CD4-positive, alpha-beta T cell treated with Interleukin-21 for 1 hour (primary cell): ENCODE measurements at places on chromosomes 6 and 20.

DNA sequence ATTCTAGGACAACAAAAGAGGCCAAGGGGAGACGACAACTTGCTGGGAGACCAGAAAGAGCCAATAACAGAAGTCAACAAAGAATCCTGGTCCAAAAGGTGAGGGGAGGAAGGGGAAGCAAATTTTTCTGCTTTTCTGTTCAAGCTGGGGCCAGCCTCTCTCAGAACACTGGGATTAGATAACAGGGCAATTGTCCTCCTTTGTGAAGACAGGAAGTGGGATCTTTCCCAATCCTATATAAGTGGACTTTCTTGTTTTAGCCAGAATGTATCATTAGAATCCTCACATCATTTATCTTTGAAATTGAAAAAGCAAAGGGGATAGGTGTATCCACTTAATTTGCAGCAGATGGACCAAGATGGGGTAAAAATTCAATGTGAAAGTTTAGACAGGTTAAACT is 101.2 kb upstream of the COL21A1 start:
- DNase-seq, result no peak

DNA sequence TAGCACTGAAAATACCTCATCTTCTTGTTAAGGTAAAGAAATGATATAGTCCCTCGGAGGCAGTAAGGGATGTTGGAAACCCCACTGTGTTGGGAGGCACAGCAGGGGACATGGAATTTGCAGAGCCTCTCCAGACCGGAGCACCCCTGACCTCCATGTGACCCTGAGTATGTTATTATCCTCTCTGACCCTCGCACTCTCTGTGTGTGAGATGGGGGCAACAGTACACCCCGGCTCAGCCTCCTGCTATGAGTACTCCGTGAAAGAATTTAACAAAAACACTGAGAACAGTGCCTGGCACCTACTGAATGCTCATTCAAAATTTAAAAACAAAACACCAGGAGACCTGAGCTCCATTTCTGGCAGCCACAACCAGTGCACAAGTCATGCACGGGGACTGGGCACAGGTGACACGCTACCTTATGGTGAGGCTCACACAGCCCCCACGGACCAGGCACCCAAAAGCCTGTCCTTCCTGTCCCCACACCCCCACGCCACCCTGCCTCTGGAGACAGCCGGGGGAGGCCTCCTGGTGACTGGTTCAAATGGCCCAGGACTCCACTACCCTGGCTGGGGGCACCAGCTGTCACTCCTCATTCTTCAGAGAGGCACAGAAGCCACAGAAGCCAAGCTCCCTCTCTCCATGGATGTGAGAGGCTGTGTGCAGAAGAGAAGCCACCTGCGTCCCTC is 6.1 kb downstream of the NINL start:
- DNase-seq, result no peak

DNA sequence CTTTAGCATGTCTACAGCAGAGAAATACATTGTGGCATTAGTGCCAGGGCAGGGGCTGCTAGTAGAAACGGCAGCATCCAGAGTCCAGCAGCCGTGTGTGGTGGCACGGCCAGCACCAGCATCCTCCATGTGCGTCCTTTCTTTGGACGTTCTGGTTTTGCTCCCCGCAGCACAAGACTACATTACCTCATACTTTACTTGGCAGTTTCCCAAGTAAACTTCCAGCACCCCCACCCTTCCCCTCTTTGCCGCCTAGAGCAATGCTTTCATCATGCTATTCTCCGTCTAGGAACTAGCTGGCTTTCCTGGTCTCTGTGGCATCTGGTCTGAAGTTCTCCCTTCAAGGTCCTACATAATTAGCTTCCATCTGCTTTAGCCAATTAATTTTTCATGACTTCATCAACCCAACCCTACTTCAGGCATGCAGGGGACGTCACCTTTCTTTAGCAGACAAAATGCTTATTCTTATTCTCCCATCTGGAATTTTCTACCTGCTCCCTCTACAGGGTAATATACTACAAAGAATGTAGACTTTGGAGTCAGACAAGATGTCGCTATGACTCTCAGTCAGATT is 67.6 kb downstream of the BLOC1S5 start:
- DNase-seq, result no peak

GRCh38 chr20:23459461-23460150 is 6.9 kb upstream of the CST11 start:
- no peak for DNase-seq

GRCh38 chr6:142676027-142676443 is 268.9 kb downstream of the HIVEP2 start:
- DNase-seq, result no peak

DNA sequence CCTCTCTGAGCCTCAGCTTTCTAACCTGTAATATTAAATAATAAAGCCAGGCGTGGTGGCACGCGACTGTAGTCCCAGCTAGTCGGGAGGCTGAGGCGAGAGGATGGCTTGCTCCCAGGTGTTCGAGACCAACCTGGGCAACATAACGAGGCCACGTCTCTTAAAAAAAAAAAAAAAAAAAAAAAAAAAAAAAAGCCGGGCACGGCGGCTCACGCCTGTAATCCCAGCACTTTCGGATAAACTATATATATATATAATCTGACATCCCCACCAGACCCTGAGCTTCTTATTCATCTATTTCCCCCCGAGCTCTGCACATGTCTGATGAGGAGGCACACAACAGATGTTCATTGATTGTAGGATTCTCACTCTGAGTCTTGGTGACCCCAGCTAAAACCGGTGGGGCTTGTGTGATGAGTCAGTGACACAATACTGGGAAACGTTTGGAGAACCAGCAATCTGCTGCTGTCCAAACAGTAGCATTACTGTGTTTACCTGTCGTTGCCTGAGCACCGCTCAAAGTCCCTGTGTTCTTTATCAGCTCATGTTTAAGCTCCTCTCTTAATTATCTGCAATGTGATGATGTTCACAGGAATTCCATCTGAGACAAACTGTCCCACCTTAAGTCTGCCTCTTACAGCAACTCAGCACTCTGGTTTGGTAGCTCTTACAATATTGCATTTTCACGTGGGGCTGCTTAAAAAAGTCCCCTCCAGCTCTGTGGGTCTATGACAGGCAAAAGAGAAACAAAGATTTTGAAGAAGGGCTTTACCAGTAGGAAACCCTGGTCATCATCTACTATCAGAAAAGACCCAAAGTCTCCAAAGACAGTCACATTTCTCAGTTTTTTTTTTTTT is 1.0 kb upstream of the SPATA2 start:
- DNase-seq, result peak; percentile 26

GRCh38 chr6:43627008-43627825 is 1.8 kb downstream of the GTPBP2 start:
- DNase-seq, result no peak

- DNase-seq, result no peak
Observed at GRCh38 chr20:33423141-33423834, 20.3 kb downstream of the SNTA1 start.

DNA sequence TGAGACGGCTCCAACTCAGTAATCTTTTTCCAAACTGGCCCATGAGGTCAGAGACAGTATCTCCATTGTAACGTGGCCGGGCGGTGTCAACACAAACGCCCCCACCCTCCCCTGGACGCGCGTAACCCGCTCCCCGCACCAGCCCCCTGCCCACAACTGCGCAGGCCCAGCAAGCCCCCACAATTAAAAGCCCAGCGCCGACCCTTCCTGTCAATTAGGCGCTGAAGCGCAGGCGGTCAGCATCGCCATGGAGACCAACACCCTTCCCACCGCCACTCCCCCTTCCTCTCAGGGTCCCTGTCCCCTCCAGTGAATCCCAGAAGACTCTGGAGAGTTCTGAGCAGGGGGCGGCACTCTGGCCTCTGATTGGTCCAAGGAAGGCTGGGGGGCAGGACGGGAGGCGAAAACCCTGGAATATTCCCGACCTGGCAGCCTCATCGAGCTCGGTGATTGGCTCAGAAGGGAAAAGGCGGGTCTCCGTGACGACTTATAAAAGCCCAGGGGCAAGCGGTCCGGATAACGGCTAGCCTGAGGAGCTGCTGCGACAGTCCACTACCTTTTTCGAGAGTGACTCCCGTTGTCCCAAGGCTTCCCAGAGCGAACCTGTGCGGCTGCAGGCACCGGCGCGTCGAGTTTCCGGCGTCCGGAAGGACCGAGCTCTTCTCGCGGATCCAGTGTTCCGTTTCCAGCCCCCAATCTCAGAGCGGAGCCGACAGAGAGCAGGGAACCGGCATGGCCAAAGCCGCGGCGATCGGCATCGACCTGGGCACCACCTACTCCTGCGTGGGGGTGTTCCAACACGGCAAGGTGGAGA is at the start of the genes HSPA1A and HSPA1L:
Gene HSPA1A, plus strand, starts transcription at position 519 of the 814 bp plus-strand sequence. Its CDS starts 214 bp downstream, at position 733.
Gene HSPA1L, minus strand, starts transcription at position 259 of the 814 bp plus-strand sequence. CDS start 3,311 bp downstream, outside the sequence.
- peak; percentile 86 for DNase-seq

DNA sequence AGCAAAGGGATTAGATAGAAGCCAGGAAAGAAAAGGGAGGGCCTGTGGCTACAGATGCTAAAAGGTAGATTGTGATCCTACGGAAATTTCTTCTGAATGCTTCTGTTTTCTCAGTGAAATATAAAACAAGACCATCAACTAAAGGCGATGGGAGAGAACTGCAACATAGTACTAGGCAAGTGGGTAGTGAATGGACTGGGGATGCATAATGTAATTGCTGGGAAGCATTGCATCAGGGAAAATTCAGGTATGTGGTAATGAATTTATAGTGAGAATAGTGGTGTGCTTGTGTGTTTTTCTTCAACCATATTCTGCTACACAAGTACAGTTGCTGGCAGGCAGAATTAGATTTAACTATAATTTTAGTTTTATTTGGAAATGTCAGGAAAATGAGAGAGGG is 156.6 kb downstream of the OPN5 start:
- no peak for DNase-seq

GRCh38 chr6:43812850-43813578 is 43.0 kb downstream of the VEGFA start:
- DNase-seq, result peak; percentile 56

DNA sequence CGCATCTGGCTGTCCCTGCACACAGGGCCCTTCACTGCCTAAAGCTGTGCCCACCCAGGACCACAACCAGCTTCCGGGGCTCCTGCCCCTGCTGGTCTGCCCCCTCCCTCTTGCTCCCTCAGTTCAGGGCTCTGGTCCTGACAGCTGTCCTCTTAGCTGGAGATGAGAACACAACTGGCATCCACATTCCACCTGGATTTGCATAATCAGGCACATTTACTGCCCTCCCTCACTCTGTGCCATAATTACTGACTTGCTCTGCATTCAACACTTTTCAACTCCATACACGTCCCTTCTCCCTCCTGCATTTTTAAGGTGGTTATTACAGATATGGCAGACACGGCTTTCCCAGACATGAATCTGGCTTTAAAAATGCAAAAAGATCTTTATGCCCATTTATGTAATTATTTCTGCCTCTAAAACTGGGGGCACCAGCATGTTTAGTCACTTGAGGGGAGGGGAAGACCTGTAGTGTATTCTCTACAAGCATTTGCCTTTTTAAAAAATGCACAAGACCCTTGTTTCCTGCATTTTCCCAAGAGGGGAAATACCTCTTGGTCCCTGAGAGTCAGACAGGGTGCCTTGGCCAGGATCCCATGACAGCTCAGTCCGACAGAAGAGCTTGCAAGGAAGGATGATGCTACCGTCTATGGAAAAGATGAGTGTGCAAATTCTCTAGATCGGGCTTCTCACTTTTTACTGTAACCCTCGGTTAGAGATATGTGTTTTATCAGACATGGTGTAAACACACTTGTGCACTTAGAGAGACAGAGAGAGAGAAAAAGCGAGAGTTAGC is 401.8 kb downstream of the PREX1 start:
- DNase-seq, result no peak

DNA sequence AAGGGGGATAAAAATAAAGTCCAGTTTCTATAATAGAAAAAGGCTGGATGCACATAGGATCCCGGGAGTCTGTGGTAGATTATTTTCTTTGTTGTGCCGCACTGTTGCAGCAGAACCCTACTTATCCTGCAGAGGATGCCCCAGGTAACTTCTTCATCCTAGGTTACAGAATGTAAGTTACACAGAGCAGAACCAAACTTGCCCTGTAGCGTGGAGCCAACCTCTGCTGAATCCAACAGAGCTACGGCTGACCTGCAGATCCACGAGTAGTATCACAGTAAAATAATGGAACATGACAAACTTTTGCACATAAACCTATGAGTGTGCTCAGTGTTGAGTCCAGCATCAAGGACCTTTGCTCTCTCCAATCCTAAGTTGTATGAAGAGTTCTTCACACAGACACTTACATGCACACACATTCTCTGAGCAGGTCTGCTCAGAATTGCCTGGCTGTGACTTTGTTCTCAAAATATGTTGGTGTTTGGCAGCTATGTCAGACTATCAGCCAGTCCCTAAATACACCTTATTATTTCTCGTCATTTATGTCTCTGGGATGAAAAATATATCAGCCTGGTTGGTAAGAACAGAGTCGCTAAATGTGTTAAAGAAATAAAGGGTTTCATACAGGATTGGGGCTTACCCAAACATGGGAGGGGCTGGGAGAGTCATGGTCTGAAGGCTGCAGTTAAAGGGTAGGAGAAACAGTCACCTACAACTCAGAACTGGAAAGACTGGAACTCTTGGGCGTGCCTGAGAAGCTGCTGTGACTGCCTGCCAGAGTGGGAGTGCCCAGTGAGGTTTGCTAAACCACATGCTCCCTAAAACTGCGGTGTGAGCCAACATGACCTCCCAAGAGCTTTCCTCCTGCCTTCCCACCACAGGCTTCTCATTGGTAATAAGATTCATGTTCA is 165.1 kb upstream of the SLC24A3 start:
- DNase-seq, result no peak

- DNase-seq, result no peak
Observed at GRCh38 chr6:147805155-147805554, 296.7 kb downstream of the SAMD5 start.

GRCh38 chr20:35547329-35547728 is 5.5 kb downstream of the ERGIC3 start:
- DNase-seq, result no peak

DNA sequence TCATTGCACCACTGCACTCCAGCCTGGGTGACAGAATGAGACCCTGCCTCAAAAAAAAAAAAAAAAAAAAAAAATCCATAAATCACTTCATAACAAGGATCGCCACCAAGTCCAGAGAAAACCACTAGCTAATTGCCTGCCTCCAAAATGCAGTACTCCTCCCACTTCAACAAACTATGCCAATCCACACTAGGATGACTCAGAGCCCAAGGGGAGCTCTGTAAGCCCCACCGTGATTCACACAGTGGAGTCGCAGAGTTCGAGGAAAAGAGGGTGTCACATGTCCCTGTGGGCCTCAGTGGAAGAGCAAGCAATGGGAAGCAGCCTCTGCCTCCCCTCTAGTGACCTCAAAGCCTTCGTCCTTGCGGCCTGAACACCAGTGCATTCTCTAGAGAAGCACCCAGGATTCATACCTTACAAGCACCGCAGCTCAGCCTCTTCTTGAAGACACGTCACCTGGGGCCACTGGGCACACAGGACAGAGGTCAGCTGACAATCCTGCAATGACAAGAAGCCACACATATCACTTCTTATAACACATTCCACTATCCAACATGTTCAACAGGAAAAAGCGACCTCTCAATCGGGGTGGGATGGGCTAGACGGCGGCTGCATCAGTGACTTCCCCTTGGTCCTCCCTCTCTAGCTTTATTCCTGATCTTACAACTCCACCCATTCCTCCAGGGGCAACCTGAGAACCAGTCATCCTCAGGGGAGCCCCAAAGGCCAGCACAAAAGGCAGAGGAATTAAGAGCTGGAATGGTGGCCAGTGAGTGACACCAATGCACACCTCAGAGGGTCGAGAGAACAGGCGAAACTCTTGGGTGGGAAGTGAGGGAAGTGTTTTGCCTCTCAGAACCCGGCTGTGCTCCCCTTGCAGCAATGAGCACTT is 8.9 kb downstream of the SNHG17 start:
- no peak for DNase-seq
